ENCODE measurements at places on chromosomes 4 and X.

- no peak for DNase-seq
Measured at GRCh38 chrX:130139474-130140201, 26.0 kb downstream of the AIFM1 start.

- DNase-seq: no peak
Measured at GRCh38 chr4:127730142-127730913, at the start of gene SLC25A31. TSS of gene SLC25A31 (plus strand) at chr4:127730400. CDS start at chr4:127730546, 146 bp downstream.

- no peak for DNase-seq
Measured at GRCh38 chrX:38474543-38474942, 86.8 kb upstream of the TSPAN7 start.

- DNase-seq: no peak
Measured at GRCh38 chr4:173258866-173259265, 75.3 kb downstream of the HMGB2 start.
